Endothelial cell of umbilical vein (primary cell): ENCODE measurements at places on chromosomes 3 and 15. TPM values are rescaled to one million over a fixed set of nuclear protein-coding genes. Genes with fewer than 3 reads are reported as not detected.

GRCh38 chr15:78023865-78024518, 53.5 kb downstream of the TBC1D2B start:
- no peak for DNase-seq

GRCh38 chr3:81245501-81245900, 515.9 kb downstream of the GBE1 start:
- DNase-seq: no peak

DNA sequence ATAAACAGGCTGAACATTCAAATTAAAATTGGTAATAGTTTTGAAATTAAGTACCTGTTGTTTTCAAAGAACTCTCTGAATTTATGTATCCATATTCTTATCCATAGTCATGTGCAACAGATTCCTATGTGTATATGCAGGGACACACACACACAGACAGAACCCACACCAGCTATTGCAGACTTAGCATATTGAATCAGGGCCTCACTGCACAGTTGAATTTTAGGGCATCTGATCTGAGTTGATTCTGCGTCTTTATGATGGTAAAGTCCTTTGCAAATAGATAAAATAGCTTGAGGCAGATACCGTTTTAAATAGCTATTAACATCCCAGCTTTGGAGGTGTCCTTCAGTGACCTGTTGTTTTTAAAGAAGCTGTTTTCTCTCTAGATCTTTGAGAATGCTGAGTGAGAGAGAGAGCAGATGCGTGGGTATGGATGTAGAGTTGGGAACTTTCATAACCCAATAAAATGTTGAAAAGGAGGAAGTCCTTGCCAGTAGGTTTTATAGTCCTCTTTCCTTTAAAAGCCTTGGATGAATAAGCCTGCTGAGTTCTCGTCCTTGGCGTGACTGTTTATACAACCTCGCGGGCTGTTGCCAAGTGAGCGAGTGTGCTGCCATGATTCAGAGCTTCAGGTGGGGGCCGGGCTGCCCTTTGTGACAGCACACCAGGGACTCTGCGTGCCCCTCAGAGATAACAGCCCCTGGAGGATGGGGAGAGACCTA, 18.3 kb downstream of the MYZAP start:
- peak; percentile 94 for DNase-seq

DNA sequence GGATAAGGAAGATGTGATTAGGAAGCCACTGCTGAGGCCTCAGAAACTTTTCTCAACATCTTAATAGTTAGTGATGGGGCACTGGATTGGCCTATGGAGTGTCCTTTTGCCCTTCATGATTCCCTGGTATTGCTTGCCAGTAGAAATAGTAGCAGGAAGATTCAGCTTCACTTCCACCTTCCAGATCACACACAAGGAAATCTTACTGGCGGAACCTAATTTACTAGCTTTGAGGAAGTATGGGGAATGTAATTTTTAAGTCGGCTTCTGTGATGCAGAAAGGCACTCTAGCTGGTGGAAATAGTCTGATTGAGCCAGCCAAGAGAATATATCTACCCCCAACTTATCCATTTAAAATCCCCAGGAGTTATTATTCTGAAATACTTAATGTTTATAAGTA, 46.5 kb downstream of the LPP start:
- no peak for DNase-seq

Gene SLITRK3
- not detected in 2 replicates for total RNA-seq

- DNase-seq: no peak
These were observed 303.1 kb upstream of the CTDSPL start for GRCh38 chr3:37558580-37558979.

Gene TMEM212
- not detected in 2 replicates for total RNA-seq

GRCh38 chr3:15097891-15098290, 1.1 kb downstream of the RBSN start:
- DNase-seq: no peak

DNA sequence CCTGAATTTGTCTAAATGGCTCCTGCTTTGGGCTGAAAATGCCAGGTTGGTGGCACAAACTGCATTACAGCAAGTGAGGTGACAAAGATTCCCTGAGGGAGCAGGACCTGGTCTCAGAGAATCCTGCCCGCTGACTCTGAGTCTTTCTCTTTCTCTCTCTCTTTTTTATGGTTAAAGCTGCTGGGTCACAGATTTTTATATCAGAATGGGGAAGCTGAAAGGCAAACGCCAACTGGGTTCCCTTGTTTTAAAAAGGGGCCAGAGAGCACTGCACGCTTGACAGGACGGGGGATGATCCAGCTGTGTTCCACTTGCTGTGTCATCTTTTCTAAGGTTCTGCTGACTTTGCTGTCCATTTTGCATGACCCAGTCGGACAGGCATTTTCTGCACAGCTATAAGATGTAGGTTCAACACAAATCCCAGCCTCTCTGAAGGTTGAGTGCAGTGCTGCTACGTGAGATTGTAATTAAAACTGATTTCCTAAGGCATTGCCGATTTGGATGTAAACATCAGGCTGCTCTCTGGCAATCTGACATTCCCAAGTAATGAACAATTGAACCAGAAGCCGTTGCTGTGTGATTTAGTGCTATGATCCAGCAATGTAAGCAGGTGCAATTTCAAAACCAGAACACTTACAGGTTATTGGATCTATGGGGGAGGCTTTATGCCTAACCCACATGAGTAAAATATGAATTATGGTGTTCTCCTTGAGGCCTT, 25.8 kb downstream of the ARHGEF3 start:
- DNase-seq: no peak

Gene OXSR1
- 32.9 and 34.3 TPM in 2 replicates for total RNA-seq

Gene LRRC31
- not detected in 2 replicates for total RNA-seq

DNA sequence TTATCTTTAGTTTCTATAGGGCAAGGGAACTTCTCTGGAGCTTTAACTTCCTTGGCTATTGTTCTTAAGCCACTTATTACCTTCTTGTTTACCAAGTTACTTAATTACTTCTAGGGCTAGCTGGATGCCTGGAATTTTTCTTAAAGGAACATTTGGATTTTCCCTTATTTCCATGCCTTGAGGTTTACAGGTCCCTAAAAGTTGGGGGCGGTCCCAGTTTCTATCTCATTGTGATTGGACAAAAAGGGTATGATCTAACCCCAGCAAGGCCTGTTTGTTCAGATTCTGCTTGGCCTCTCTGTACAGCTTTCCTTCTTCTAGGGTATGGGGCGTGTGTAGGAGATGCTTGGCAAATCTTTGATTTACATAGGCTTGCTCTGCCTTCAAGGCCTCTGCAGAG, 17.4 kb downstream of the PDHB start:
- peak; percentile 26 for DNase-seq

DNA sequence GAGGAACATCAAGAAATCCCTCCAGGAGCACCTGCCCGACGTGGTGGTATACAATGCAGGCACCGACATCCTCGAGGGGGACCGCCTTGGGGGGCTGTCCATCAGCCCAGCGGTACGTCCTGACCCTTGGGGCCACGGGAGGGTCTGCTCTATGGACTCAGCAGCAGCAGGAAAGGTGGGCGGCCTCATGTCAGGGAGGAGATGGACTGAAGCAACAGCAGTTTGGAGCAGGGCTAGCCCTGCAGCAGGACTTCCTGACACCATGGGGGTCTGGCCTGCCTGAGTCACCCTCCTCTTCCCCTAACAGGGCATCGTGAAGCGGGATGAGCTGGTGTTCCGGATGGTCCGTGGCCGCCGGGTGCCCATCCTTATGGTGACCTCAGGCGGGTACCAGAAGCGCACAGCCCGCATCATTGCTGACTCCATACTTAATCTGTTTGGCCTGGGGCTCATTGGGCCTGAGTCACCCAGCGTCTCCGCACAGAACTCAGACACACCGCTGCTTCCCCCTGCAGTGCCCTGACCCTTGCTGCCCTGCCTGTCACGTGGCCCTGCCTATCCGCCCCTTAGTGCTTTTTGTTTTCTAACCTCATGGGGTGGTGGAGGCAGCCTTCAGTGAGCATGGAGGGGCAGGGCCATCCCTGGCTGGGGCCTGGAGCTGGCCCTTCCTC, 24.2 kb downstream of the HDAC11 start:
- DNase-seq: no peak

Gene GREM1
- total RNA-seq: 0.44 TPM in 1 of 2 replicates, not detected in the other

DNA sequence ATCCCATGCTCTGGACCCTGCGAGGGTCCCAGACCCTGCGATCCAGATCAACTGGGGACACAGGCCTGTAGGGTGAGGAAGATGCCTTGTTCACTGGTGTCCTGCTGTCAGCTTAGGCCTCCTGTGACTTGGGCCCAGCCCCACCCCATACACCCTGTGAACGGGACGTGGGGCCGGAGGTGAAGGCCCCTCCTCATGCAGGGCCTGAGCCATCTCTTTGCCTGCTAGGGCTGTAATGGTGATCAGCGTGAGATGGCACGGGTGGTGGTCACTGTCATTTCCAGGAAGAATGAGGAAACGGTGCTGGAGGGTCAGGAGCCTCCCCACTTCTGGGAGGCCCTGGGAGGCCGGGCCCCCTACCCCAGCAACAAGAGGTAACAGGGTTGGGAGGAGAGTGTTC, 12.4 kb downstream of the VILL start:
- DNase-seq: no peak

DNA sequence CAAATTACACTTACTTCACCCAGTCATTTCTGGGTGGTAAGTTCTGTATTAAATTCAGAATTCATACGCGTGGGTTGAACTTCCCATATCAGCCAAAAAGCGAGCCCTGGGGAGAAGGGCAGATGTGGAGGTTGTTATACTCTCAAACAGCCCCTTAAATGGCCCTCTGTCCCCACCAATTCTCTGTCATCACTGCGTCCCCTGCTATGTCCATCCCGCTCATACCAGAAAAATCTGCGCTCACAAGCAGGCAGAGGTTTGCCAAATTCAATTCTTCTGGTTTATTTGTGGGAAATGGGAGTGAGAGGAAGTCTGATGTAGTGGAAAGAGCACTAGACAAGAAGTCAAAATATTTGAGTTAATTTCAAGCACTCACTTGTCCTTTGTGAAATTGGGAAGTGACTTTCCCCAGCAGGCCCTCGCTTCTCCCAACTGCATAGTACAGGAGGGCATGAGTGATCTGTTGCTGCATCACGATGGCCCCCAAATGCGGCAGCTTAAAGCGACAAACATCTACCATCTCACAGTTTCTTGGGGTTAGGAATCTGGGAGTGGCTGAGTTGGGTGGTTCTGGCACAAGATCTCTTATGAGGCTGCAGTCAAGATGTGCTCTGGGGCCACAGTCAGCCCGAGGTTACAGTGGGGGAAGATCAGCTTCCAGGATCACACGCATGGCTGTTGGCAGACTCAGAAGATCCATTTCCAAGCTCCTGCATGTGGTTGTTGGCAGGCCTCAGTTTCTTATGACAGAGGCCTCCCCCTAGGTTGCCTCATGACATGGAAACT, 67.7 kb downstream of the CPN2 start:
- no peak for DNase-seq

GRCh38 chr3:105857601-105858000, 11.2 kb downstream of the CBLB start:
- DNase-seq: no peak

DNA sequence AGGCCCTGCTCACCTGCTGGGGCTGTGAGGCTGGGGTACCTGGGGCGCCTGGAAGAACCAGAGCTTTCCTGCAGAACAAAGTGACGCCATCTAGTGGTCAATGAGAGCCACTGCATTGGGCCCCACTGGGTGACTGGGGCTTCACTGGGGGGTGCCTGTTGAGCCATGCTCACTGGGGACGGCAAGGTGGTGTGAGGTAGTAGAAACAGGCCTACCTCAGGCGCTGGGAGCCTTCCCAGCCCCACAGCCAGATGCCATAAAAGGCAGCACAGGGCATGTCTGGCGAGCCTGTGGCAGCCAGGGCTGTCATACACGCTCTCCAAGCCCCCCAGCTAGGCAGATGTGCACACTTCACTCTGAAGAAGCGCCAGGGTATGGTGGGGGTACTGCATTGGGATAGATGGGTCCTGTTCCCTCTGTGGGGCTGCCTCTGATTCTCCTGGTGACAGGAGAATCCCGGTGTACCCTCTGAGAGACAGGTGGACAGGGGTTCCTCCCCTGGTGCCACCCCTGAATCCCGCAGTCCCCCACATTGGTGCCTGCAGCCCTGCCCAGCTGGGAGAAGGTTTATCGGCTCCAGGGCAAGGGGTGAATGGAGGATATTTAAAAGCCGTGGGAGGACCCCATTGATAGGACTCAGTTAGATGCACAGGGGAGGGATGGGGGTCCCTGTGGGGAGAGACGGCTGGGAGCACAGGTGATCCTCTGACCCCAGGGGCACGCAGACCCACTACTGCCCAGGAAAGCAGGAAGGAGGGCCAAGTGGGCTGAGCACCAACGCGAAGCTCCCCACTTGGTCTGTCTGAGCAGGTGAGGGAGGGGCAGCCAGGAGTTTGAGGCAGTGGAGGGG, 178.8 kb downstream of the NSMCE3 start:
- no peak for DNase-seq

Gene FGD5
- 134 and 141 TPM in 2 replicates for total RNA-seq

Gene NMB
- total RNA-seq: 9.6 and 9.8 TPM in 2 replicates

Gene IFT122
- total RNA-seq: 36.6 and 41.7 TPM in 2 replicates

DNA sequence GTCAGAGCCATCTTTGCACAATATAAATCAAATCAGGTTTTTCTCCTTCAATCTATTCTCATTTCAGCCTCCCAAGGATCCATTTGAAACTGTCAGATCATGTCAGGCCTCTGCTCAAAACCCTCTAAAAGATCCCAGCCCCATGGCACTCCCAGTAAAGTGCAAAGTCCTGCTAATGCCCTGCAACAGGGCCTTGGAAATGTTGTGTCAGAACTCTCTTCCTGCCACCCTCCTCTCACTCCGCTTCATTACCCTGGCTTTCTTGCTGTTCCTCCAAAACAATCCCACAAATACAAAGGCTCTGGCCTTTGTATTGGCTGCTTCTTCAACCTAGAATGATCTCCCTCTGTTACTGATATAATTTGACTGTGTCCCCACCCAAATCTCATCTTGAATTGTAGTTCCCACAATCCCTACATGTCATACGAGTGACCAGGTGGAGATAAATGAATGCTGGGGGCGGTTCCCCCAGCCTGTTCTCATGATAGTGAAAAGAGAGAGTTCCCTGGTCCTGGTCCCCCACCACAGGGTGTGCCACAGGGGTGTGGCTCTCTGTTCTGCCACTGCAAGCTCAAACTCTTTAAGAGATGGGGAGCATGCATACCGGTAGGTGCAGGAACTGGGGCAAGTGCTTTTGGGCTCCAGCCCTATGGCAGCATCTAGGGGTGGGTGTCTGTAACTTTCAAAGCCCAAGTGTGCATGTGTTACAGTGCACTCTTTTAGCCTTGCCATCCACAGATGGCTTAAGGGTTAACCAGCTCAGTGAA, 22.9 kb upstream of the TRA2B start:
- DNase-seq: no peak

DNA sequence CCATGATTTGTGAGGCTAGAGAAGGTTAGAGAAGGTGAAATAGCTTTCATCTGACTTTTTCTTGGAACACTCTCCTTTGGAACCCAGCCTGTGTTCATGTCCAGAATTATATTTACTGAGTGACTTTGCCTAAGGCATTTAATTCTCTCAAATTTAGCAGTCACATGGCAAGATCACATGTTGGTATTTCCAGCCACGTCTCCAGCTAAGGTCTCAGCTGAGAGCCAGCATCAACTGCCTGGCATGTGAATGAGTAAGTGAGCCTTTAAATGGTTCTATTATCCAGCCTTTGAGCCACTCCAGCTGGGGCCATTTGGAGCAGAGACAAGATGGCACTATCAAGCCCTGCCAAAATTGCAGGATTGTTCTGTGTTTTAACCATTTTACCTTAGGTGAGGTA, 130.2 kb upstream of the SGO1 start:
- no peak for DNase-seq
